NCI-H187 (cell line): ENCODE measurements at places on chromosomes 7 and 10.

DNA sequence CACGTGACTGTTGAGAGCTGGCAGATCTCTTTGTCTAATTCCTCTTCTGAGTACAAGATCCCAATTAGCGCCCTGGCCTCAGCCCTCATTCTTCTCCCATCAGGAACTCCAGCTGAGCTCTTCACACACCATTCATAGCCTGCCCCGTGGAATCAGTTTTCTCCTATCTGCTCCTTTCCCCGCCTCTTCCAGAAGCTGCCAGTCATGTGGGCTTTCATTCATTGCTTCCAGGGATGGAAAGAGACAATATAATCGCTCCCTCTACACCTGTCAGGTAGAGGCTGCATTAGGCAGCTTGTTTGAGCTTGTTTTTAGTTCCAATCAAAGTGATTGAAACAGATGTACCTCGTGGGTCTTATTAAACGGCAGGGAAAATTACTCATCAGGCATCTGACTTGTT lies 515.8 kb downstream of the TYW1 start:
- no peak for DNase-seq

DNA sequence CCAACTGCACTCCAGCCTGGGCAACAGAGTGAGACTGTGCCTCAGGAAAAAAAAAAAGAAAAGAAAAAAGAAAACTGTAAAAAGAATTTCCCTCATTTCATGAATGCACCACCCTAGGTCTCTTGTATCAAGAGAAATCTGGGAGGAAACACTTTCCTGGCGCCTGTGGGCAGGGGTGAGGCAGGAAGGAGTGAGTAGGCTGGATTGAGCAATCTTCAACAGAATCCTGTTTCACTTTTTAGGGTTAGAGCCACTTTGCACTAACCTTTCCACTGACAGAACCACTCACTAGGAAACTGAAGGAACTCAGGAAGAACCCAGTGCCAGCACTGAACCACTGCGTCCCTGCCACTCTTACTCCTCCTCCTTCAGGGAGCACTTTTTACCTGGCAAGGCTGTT lies 282.1 kb downstream of the CCDC3 start:
- no peak for DNase-seq

DNA sequence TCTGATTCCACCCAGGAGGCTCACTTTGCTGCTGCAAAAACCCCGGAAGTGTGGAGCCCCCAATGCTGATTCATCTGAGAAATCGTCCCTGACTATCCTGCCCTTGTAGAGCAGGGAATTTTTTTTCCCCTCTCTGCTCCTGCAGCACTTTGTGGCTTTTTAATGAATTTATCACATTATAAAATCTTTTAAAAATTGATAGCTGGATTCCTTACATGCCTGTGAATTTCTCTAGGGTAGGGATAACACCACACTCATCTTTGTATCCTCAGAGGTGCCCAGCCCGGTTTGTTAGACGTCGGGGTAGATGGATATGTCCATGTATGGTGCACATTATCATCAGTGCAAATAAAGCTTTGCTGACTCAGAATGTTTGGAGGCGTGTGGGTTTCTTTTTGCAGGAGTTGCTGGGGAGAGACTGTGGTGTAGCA lies 185.7 kb downstream of the STK31 start:
- DNase-seq: no peak

DNA sequence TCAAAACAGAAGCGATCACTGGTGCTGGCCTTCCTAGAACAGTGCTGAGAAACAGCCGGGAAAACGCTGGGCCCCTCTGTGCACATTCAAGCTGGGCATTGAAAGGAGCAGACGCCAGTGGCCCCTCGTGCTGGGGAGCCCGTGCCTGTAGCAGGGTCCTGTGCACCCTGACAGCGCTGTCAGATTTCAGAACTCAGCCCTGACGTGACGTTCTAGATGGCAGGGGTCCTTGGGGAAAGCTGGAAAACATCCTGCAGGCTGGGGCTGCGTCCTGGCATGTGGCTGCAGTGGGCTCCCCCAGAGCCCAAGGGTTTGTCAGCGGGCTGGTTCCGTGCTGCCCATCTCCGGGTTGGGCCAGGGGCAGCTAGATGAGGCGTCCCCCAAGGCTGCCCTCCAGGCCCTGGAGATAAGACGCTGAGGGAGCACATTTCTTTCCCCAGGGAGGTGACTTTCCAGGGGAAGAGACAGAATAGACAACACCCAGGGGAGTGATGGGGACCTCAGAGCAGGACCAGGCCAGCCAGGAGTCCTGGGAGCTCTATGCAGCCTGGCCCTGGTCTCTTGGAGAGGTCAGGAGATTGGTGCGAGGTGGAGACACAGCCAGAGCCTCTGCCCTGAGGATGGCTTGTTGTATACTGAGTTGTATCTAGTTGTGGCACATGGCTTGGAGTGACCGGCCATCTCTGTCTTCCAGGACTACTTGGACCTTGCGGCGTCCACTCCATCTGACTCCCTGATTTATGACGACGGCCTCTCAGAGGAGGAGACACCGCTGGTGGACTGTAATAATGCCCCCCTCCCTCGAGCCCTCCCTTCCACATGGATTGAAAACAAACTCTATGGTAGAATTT lies 12.1 kb upstream of the CSGALNACT2 start:
- DNase-seq: no peak

- DNase-seq: no peak
These were observed 12.7 kb upstream of the LARP4B start for GRCh38 chr10:944034-944831.

DNA sequence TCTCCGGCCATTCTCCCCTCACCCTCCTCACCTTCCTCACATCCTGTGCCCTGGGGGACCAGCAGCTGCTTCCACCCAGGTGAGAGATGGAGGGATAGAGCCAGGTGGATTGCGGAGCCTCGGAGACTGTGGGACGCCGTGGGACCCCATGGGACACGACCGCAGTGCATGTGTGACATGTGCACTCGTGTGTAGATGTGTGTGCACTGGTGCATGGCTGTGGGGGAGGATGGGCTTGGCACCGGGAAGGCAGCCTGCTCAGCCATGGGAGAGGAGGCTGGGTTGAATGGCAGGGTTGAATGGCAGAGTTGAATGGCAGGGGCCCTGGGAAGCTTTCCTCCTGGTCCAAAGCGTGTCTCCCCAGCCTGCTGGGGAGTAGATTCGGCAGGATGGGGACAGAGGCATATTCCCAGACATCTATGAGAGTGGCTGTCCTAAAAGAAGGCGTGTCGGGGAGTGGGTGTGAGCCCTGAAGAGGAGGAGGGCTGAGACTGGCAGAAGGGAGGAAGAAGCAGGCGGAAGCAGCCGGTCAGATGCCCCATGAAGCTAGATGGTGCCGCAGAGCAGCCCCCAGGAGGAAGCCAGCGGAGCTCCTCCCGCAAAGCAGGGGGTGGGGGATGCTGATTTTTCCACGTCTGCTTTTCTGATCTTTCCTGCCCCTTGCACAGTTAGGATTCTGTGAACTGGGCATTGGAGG lies 815 bp downstream of the GIMAP8 start:
- no peak for DNase-seq

- no peak for DNase-seq
These were observed 123.6 kb upstream of the ANK3 start for GRCh38 chr10:60513281-60513680.

DNA sequence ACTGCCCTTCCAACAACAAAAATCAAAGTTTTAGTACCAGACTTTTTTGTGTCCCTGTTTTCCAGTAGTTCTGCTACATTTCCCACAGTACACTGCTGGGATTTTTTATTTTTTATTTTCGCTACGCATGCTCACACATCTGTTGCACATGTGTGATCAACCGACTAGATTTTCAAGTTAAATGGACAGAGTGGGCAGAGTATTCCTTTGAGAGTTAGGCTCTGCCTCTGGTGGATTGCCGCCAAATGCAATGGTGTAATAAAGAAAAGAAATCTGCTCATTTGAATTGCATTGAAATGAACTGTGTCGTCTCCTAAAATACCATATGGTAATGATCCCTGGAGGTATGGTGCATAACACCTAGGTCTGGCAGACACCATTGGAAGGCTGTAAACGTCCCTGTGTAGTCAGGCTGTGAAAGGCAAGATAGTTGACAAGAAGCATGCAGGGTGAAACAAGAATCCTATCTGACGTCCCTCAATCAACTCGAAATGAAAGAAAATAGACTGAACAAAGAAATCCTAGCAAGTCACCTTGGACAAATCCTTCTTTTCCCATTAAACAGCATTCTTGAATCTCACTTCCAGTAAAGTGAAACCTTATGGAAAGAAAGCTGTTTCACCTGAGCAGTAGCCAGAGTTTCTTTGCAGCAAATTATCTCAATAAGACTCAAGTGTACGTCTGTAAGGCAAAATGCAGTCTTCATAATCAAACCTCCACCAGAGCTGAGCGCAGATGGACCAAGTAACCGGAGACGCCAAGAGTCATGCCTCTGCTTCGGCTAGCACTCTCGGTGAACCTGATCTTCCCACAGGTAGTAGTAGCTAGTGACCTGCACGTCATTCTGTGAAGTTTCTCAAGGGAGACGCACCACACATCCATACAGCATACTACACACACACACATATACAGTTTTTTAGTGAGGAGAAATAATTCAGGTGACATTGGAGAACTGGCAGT lies 357.3 kb downstream of the CRPPA start:
- no peak for DNase-seq

DNA sequence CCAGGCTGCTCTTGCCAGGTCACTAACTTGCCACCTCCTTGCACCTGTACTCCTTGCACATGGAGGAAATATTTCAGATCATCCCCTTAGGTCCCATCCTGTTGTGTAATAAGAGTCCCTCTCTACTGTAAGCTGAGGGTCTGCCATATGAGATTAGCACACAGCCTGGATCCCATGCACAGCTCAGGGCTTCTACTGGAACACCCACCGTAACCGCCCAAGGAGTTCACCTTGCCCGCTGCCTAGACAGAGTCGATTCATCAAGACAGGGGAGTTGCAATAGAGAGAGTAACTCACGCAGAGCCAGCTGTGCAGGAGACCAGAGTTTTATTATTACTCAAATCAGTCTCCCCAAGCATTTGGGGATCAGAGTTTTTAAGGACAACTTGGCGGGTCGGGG lies 694.4 kb upstream of the C7orf33 start:
- no peak for DNase-seq

GRCh38 chr10:58384095-58384494 lies 1.1 kb upstream of the TFAM start:
- DNase-seq: no peak

DNA sequence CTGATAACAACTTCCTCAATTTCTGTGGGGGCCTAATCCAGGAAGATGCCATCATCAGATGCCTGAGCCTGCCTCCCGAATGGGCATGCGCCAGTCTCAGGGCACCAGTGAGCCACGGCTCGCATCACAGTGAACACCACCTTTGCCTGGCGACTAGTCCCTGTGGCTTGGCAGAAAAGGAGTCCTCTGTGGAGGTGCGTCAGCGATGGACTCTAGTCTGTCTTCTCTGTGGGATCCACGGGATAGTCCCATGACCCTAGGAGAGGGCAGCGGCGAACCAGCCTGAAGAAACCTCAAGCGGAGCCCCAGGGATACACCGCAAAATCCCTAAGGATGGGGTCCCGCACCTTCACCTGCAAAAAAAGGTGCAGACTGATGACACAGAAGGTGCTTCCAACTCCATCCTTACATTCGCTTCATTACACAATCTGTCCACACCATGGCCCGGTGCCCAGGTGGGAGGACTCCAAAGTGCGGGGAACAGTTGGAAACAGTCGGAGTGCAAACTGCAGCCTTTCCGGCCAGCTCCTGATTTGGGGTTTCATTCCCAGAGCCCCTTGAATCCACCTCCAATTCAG lies 35.1 kb upstream of the ZNF273 start:
- no peak for DNase-seq

GRCh38 chr10:23606456-23606855 lies 167.6 kb downstream of the OTUD1 start:
- DNase-seq: no peak

DNA sequence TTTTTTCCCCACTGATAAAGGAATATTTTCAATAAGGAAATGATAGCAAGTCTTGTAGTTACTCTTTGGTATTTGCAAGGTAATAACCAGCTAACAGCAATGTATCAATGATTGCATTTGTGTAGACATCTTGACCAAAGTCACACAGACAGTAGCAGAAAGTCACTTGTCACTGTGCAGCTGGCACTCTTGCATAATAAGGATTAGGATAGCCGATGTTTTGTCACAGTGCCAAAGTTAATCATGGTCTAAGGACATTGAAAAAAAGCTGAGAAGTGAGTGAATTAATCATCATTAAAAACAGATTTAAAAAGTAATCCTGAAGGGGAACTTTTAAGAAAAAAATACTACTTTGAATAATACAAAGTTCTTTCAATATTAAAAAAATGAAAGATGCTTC lies 834.3 kb upstream of the C7orf33 start:
- DNase-seq: no peak

GRCh38 chr7:94567396-94567795 lies 57.8 kb downstream of the CASD1 start:
- no peak for DNase-seq

- DNase-seq: no peak
These were observed 318.6 kb upstream of the PHF14 start for GRCh38 chr7:10655031-10655430.

- DNase-seq: no peak
These were observed 260.4 kb downstream of the SEMA3A start for GRCh38 chr7:83934118-83934734.

- no peak for DNase-seq
These were observed 233.1 kb upstream of the PFKP start for GRCh38 chr10:2834214-2834613.

GRCh38 chr7:23204241-23204640 lies 22.4 kb downstream of the NUP42 start:
- DNase-seq: no peak

GRCh38 chr7:72249106-72249505 lies 163.0 kb downstream of the CALN1 start:
- no peak for DNase-seq

GRCh38 chr7:20229646-20230500 lies 12.7 kb upstream of the MACC1 start:
- no peak for DNase-seq

DNA sequence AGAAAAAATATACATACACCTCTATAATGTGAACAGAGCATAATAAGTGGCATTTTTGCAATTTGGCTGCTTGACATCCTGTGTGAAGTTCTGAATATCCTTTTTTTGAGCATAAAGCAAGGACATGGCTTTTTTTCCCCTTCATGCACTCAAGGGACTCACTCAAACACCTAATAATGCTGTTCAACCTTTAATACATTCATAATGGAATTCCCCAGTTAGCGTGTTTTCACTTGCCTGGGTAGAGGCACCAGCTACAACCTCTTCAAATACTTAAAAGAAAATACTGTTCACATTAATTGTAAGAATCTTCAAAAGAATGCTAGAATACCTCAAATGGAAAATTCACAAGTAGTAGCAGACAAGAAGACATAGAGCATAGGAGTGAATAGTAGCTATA lies 316.8 kb downstream of the PCDH15 start:
- DNase-seq: no peak

- DNase-seq: no peak
These were observed 189.1 kb upstream of the PRSS1 start for GRCh38 chr7:142560166-142560565.

GRCh38 chr7:28768577-28769147 lies 189.5 kb downstream of the TRIL start:
- DNase-seq: no peak
